ENCODE measurements at places on chromosomes 7 and 10.

DNA sequence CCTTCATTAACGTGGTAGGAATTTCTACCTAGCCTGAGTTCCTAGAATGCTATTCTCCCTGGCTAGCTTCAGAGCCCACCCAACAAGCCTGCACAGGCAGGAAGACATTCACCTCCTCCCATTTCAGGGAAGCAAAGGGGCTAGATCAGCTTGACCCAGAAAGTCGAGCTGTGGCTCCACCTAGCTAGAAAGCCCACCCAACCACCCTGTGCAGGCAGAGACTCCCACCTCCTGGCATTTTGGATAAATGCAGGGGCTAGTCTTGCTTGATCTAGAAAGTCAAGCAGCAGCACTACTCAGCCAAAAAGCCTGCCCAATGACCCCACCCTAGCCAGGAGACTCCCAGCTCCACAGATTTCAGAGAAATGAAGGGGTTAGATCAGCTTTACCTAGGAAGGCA, 479.5 kb downstream of the SDK1 start:
- DNase-seq = no peak

DNA sequence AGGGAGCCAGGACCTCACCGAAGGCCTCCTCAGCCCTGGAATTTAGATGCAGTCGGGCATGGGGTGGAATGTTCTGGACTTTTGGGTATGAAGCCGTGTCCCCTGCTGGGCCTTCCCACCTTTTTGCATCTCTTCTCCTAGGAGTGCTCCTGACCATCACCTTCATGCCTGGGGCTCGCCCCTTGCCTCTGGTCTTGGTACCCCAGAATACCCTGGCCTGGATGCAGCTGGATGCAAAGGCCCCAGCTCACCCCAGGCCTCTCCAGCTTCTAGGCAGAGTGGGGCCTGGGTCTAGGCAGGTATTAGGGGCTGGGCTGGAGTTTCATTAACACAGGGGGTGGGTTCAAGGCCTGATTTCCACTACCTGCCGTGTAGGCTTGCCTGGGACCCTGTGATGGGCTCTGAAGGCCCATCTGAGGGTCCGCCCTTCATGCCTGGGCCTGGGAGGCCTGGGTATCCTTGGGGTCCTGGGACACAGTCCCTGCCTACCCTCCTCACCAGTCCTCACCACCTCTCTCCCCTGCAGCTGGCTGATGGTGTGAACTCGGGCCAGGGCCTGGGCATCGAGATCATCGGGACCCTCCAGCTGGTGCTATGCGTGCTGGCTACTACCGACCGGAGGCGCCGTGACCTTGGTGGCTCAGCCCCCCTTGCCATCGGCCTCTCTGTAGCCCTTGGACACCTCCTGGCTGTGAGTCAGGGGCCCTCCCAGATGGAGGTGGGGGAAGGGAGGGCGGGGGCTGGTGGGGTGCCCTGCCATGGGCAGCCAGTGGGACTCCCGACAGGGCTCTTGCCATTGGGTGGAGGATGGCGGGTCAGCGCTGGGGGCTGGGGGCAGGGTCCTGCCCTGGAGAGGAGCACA, 10.1 kb downstream of the AQP1 start:
- no peak for DNase-seq

DNA sequence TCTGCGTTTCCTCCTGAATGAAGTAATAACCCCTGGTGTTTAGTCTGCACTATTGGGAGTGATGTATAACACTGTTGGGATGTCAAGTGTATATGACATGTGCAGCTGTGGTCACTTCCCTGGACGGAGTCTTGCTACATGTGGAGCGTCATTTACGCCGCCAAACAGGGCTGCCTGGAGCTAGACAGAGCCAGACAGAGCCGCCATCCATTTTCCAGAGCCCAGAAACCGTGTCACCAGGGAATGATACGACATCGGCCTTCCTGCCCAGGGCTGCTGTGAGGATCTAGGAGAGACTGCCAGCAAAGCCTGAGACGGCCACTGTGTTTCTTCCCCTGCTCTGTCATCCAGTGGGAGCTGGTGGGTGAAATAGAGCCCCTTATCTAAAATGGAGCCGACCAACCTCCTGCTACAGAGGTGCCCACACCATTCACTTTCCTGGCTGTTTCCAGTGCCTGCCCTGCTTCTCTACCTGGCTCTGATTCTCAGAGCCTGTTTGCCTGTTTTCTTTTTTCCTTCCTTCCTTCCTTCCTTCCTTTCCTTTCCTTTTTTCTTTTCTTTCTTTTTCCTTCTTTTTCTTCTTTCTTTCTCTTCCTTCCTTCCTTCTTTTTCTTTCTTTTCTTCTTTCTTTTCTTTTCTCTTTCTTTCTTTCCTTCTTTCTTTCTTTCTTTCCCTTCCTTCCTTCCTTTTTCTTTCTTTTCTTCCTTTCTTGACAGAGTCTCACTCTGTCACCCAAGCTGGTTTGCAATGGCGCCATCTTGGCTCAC, 13.3 kb upstream of the FGFR2 start:
- no peak for DNase-seq

DNA sequence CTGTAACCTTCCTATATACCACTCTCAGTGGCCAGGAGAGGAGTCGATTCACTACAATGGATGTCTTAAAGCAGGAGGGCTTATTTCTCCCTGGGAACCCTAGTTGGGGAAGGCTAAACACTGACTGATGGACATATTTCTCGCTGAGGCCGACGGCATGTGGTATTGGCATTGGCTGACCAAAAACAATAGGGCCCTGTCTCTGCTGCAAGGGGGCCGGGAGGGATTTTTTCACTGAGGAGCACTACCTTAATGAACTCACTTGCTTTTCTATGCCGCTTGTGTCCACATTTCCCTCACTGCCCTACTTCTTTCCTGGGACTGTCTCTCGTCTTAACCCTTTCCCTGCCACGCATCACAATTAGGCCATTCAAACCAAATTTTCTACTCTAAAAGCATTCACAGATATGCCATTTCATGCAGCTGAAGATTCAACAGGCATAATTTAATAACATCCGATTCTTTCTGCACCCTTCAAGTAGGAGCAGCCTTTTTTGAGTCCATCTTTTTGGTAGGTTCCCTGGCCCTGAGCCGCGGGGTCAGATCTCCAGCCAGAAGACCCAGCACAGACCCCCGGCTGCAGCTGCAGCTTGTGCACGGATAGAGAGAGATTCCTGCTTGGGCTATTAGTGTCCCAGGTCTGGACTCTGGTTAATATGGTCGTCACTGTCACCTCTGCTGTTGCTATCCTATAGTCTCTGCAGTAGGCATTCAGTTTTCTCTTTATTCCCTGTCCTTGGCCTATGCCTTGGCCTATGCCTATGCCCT, 118.7 kb downstream of the HIPK2 start:
- DNase-seq = no peak

GRCh38 chr7:141231018-141231792, 157.3 kb downstream of the TMEM178B start:
- peak; percentile 52 for DNase-seq

DNA sequence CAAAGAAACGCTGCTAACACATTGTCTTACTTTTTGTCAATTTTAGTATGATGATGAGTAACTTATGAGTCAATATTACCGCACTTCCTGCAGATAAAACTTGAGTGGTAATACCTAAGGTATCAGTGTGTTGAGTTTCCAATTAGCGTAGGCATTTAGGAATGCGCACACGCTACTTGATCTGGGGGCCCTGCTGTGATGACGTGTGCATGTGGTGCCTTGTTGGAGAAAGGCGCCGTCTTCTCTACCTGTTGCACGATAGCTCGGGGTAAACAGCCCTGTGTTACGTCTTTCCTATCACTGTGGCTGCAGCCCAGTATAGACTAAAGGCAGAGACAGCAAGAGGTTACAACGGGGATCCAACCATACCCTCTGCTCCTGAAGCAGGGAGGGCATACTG, 476.8 kb upstream of the ADARB2 start:
- DNase-seq = peak; percentile 6

DNA sequence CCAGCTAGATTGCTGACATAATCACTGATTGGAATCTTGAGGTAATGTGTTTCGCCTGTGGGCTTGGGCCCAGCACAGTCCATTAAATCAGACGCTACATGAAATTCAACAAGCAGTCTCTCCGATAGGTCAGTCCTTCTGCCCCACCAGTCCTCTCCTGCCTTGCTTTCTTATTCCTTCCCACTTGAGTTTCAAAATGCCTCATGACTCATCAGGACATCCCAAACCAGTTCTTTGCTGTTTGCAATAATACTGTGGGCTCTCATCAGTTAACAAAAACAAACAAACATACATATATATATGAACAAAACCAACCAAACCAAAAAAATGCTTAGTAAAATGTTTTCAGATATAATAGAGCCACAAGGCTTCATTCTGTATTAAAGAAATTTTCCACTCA, 599.0 kb downstream of the SORCS1 start:
- DNase-seq = peak; percentile 39

GRCh38 chr10:119940487-119940886, 48.0 kb downstream of the SEC23IP start:
- DNase-seq = peak; percentile 56

DNA sequence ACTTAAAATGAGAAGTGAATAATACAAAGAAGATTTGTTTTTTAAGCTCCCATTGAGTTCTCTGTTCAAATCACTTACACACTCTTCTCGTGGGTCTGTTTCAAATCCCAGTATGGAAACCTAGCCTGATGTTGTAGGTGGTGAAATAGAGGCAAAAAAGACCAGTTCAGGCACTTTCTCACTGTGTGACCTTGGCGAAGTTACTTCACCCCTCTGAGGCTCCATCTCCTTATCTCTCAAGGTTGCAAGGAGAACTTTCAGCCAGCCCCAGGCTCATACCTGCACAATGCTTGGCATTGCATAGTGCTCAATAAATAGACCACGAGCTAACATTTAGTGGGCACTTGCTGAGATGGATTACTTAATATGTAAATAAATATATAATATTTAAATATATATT, 90.1 kb downstream of the PRLHR start:
- DNase-seq = no peak

DNA sequence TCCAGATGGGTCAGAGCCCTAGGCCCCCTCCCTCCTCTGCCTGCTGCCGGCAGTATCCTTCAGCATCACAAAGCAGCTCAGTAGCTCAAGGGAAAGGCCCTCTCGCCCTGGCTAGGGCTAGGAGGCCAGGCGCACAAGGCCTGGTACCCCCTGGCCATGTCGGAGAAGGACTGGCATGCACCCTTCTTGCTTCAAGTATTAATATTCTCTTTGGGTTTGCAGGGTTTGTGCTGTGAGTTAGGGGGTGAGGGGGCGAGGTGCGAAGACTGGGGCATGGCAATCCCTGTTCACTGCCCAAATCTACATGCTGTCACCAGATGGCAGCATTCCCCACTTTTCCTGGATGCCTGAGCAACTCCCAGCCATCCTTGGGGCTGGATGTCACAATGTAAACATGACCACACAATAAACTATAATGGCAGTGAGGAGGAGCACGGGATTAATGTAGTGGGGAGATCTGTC, 105.2 kb downstream of the NEURL1 start:
- peak; percentile 80 for DNase-seq

- no peak for DNase-seq
These were observed 84.3 kb downstream of the ARHGAP22 start for GRCh38 chr10:48520594-48520993.

DNA sequence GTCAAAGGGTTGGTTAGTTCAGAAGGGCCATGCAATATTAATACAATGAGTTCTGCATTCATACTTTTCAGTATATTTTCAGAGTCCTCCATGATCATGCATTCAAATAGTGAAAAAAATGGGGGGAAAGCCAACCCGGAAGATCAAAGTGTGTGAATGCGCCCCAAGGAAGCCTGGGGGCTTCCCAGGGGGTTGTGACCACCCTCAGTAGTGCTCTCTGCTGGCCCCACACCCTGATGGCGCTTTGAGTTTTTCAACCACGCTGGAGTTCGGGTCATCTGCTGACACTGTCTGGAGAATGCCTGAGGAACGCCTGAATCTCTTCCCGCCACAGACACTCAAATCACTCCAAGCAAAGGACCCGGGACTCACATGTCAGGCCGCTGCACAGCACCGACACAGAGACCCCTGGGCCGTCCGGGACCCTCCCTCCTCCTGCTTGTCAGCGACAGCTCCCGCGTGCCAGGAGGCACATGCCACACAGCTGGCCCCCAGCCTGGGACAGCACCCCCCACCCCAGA, 1.0 kb downstream of the TNS3 start:
- peak; percentile 62 for DNase-seq

- DNase-seq = no peak
These were observed 63.6 kb upstream of the RAB18 start for GRCh38 chr10:27440478-27440877.

DNA sequence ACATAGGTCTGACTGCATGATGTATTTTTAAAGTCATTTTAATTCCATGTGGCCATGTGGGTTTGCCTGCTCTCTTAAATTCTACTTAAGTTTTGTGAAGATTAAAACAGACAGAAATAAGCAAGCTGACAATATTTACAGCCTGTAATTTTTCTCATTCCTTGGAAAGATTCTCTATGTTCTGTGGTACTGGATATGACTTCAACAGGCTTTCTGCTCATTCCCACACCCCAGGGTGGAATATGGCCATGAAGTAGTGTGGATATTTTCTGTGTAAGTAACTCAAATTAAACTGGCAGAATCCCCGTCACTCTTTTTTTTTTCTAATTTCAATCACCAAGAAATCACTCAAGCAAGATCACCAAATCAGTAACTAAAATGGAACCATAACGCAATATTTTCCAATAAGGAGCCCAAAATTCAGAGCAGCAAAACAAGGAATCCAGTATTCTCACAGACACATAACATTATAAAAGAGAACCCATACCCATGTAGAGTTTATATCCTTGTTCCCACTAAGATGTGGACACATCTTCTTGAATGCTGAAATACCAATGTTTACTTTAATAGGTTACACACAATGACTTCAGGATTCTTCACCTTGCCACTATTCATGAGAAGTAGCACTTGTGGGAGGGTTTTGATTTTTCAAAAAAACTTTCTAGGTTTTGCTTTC, 5.7 kb downstream of the HOXA5 start:
- no peak for DNase-seq

DNA sequence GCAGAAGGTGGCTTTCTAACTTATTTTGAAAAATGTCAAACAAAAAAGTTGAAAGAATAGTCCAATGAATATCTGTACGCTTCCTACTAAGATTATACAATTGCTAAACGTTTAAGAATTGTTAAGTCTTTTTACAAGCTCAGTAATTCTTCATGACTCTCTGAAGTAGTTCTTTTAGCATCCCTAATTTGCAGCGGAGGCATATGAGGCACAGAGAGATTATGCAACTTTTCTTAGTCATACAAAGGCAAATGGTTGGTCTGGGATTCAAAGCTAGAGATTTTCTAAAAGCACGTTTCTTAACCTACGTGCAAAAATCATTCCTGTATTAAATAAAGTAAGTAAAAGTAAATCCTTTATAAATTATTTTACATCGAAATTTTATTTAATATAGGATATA, 254.2 kb downstream of the MAGI2 start:
- peak; percentile 2 for DNase-seq

DNA sequence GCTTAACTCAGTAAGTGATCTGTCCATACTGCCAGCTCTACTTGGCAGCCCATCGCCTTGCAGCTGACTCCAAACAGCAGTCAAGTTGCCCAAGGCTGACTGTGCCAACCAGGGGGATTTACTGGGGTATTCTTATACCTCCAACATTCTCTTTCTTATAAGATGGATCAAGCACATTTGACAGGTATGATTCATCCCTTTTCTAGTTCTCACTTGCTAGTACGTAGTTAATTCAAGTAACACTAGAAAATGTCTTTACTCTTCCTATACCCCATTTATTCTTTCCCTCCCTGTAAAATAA, 77.0 kb downstream of the SLC25A13 start:
- no peak for DNase-seq
